Central memory CD4-positive, alpha-beta T cell (primary cell): ENCODE measurements at places on chromosomes 4 and X.
A peak's percentile ranks its signal among the peaks of the same experiment; 100 is the strongest.

DNA sequence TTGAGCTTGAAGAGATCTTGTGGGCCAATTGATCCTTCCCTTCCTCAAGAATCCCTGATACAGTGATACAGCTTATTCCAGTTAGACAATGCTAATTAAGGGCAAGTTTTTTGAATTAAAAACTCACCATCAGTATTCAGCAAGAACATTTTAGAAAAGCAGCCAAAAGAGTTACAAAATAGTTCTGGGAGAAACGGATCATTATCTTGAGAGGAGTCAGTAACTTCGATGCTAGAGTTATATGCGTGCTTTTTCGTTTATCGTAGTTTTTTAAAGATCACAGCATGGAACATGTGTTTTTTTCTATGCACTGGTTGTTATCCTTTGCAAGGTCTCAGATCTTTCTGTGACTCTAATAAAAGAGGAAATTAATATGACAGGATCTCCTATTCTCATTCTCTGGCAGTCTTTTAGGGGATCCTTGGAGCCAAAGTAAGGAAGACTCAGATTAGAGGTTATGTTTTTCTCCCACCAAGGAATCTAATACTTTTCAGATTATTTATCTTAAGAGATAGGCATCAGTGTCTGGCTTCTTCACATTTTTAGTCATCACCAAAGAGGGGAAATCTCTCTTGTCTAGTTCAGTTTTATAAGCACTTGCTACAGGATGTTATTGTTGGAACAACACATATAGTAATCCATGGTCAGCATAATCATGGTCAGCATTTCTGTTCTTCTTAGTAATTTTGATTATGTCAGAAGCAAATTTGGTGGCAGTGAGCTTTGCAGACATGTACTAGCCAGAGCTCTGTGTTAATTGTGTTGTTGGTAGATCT lies 109.7 kb downstream of the PDLIM5 start:
- DNase-seq = no peak

- no peak for DNase-seq
These were observed 920.9 kb upstream of the PABPC4L start for GRCh38 chr4:135122457-135122856.

GRCh38 chr4:150781191-150781590 lies 199.2 kb downstream of the MAB21L2 start:
- DNase-seq = no peak

DNA sequence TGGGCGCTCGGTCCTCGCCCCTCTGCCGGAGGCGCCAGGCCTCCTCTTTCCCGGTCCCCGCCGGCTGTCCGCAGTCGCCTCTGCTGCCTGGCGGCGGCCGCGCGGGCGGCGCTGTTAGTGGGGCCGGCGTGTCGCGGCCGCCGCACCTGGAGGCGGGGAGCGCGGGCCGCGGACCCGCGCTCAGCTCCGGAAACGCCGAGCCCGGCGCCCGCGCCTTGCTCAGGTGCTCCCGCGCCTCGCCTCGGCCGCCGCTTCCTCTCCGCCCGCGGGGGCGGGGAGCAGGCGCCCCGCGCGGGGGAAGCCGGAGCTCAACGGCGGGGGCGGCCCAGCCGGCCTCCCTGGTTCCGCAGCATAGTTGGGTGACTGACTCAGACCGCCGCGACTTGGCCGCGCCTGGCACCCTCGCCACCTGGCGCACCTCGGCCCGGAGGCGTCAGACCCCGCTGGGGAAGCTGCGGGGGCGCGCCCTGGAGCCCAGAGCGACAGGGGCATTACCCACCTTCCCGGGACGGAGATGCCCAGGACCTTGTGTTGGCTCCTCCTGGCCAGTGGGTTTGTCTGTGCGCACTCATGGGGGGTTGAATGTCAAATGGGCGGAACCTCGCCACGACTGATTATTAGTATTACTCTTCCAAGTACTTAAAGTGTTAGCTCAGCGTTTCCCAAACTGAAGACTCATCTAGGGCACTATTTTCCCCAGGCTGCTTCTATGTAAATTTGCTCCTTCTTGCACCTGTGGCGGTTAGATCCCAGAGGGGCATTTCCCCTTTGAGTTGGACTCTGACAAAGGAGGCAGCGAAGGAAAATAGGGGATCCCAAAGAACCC lies at the start of gene ARAP2:
Gene ARAP2 (minus strand): TSS at position 258 of the 826 bp plus-strand sequence. CDS start 15,028 bp downstream, outside the sequence.
- DNase-seq = peak; percentile 78

- DNase-seq = no peak
These were observed 172.8 kb downstream of the SCFD2 start for GRCh38 chr4:53193111-53193510.

- DNase-seq = no peak
These were observed 206.1 kb downstream of the LHFPL1 start for GRCh38 chrX:112473654-112474053.

DNA sequence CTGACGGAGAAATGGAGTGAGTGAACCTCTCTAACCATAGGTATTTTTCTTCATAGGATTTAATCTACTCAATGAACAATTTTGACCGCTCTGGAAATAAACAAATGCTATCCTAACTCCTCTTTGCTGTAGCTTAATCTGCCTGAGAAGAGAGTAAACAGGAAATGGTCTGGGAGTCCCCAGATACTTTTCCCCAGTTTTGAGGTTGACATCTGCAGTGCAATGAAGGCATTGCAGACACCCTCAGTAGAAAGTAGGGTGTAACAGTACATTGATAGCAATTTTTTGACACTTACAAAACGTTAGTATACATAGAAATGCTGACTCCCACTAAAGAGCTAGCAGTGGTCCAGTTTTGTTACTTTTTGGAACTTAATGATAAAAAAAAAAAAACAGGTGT lies 495.9 kb upstream of the FAM241A start:
- DNase-seq = no peak

DNA sequence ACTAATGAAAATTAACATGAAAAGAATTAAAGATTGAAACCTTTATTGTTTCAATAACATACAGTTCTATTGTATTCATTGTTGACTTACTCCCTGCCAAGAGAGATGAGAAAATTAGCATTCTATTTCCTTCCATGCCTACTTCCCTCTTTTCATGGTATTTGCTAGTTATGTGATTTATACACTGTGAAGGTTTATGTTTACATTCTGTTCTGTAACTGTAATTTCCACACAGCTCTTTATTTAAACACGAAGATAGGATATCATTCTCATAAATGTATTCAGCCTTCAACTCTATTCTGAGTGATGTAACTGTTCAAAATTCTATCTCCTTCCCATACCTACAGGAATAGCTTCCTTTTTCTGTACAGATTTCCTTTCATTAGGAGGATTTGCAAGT lies 6.6 kb downstream of the CCDC110 start:
- DNase-seq = no peak

- DNase-seq = no peak
These were observed 5.3 kb downstream of the RS1 start for GRCh38 chrX:18666614-18667013.

- no peak for DNase-seq
These were observed 1603.2 kb upstream of the PABPC4L start for GRCh38 chr4:135804785-135805184.

- DNase-seq = no peak
These were observed 6.1 kb downstream of the TACC3 start for GRCh38 chr4:1727117-1728031.

DNA sequence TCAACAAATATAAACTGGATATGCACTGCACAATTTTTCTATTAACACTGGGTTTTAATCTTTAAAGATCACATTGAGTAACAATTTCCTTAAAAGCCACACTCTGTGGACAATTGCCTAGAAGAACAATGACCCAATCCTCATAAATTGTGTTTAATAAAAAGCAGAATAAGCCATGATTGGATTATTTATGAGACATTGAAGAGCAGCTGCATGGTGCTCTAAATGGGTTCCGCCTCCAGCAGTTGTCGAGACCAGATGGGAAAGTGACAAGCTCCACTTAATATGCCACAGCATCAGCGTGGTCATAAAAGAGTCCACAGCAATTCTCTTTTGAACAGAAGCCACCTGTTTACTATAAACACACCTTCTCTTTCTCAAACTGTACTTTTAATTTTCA lies 635.2 kb upstream of the FRG1 start:
- DNase-seq = no peak

DNA sequence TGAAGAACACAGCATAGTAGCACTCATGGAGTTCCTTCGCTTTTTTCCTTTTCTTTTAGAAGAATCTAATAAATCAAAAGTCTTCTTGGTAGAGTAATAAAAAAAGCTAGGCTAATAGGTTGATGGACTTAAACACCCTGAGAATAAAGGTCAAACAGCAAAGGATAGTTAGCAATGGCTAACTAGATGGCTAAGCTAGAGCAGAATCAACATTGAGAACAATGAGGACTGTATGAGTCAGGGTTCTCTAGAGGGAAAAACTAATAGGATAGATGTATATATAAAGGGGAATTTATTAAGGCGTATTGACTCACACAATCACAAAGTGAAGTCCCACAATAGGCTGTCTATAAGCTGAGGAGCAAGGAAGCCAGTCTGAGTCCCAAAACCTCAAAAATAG lies 550.9 kb downstream of the GLUD2 start:
- DNase-seq = no peak

DNA sequence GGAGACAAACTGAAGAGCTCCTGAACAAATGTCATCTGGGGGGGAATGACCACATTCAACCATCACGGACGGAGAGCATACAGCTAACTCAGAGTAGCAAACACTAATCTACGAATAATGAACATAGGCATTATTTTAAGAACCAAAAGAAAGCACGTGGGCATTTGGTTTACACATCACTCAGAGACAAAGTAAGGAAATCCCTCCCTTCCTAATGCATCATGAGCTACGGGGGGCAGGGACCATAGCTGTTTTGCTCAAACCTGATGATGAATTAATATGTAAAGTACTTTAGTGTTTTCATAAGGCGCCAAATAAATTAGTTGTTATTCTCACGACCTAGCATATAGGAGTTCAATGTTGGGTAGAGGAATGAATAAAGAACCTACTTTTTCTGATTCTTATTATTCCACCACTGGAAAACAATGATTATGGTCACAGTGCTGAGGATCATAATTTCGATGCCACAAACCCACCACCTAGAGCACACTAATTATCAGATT lies 11.7 kb upstream of the TMEM156 start:
- DNase-seq = peak; percentile 20

DNA sequence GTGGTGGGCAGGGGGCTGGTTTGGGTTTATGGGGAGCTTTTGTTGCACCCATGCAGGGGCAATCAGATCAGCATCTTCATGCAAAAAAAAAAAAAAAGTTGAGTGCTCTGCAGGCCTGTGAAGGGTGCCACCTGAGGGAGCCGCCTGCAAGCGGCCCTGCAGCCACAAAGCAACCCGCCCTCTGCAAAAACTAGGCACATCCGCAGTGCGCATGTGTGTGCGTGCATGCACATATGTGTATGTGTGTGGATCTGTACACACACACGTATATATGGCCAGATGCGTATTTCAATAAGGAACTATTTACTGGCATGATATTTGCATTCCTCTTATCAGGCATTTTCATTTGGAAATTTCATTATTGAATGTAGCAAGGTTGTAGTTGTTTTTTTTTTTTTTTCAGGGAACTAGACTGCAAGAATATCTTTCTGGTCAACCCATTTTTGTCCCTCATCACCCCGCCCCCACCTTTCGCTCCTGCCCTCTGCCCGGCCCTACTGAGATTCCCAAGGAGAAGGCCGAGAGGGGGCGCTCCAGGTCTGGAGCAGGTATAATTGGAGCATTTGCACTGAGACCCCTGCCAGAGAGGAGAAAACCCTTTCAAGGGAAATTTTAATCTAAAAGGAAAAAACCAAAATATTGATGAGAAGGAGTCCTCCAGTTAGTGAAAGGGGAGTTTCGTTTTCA lies 18.1 kb downstream of the CCNQ start:
- DNase-seq = no peak

DNA sequence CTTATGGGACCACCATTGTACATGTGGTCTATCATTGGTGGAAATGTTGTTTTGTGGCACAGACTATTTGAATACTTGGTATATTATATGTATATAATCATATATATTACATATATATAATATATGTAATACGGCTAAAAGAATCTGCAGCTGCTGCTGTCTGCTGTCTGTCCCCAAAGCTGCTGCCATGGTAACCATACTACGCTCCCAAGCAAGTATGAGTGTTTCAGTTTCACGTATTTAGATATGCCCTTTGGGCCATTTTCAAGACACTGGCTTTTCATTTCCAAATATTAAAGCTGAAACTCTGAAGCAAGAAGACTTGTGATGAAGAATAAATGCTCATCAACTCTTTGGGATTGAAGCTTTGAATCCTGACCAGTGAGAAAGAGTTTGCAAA lies 42.0 kb upstream of the ARSJ start:
- DNase-seq = no peak

GRCh38 chrX:119488749-119489148 lies 20.5 kb downstream of the SLC25A5 start:
- DNase-seq = peak; percentile 22

DNA sequence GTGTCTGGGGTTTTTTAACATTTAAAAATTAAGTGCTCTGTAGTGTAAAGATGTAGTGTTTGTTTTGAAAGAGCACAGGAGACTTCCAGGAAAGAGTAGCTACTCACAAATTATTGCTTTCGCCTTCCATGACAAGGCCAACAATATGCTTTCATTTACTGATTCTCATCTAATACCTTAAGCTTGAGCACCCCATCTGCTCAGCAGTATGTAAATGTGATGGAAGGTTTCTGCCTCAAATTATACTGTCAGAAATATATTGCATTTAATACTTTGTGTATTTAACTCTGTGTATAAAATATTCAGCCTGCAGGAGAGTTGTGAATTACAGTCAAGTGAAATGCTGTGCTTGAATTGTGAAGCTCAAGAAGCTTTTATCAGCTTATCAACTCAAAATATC lies 296.3 kb upstream of the ATOH1 start:
- DNase-seq = no peak

DNA sequence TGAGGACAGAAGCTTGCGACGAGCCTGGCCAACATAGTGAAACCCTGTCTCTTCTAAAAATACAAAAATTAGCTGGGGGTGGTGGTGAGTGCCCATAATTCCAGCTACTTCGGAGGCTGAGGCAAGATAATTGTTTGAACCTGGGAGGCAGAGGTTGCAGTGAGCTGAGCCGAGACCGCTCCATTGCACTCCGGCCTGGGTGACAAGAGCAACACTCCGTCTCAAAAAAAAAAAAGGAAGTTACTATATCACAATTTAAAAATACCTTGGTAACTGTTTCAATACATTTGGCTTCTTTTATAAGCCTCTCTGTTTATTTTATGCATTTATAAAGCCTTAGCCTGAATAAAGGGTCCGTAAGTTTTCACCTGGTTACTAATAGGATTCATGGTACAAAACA lies 46.6 kb upstream of the CHRNA9 start:
- no peak for DNase-seq

DNA sequence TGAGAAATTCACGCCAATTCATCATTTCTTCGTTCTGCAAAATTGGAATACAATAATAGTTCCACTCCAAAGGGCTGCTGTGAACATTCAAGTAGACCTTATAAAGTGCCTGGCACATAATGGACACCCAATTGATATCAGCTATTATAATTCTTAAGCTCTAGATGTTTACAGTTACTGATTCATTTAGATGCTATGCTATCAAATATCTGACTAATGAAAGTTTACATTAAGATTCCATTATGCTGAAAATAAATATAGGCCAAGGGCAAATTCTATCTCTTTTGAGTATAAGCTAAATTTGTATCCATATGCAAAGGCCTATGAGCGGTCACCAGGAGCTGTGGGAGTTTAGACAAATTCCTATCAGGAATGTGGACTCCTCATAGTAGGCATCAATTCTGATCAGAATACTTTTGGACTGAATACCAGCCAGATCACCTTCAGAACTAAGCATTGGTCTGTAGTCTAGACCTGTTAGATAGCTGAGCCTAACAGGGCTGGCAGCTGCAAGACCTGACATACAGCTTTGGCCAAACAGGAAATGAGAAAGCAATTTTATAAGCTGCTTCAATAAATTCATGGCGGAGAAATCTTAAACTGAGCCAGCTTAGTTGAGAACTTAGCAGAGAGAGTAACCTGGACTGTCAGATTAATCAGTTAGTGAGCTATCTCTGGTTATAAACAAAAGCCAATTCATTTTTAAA lies 384.3 kb upstream of the ACTRT1 start:
- DNase-seq = no peak
